ENCODE measurements at places on chromosomes 2 and 18. TPM values are rescaled to one million over a fixed set of nuclear protein-coding genes. Genes with fewer than 3 reads are reported as not detected.

The GPR35 gene
- total RNA-seq, result 9.8 TPM

The SOWAHC gene
- total RNA-seq, result not detected

The PREB gene
- 43.3 TPM for total RNA-seq

The CABLES1 gene
- total RNA-seq, result 0.99 TPM

The KCNG3 gene
- not detected for total RNA-seq

Measured in naive thymus-derived CD8-positive, alpha-beta T cell (primary cell).